DMS79 (cell line): ENCODE measurements at places on chromosomes 11 and 22.

GRCh38 chr11:94871491-94872185 is 101.7 kb downstream of the CWC15 start:
- DNase-seq, result no peak

GRCh38 chr11:109249597-109249996 is 172.4 kb upstream of the C11orf87 start:
- peak; percentile 28 for DNase-seq

DNA sequence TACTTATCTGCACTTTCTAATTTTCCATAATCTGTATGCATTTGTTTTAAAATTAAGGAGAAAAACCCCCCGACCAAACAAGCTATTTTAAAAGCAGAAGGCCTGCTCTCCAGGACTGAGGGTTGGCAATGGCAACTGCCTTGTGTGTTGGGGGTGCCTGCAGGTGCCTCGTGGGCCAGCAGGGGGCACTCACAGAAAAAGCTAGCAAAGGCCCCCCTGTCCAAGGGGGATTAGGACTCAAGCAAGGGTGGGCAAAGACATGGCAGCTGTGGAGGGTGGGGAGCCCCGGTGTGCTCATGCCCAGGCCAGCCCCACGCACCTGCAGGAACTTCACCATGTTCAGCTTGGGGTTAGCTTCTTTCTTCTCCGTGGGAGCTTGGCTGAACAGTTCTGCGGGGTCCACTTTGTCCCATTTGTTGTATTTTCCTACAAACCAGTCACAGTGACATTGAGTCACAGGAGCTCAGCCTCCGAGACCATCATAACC is 10.3 kb downstream of the TOP3B start:
- DNase-seq, result no peak

DNA sequence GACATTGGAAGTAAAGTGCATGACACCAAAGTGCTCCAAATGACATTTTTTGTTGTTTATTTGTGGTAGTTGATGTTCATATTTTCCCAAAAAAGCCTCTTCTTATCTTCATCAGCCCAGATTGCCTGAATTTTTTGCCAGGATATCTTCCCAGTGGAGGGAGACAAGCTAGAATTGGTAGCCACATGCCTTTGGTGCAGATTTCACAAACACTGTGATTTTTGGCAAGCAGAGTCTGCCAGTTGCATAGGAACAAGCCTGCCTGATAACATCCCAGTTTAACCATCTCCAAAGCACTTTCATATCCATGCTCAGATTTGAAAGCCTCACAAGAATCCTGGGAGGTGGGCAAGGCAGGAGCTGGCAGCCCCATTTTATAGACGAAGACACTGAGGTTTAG is 102.3 kb upstream of the SYT13 start:
- no peak for DNase-seq

- no peak for DNase-seq
Observed at GRCh38 chr11:45576461-45577215, 88.8 kb downstream of the CHST1 start.

- DNase-seq, result no peak
Observed at GRCh38 chr11:112175599-112175952, 264 bp downstream of the BCO2 start.

- DNase-seq, result no peak
Observed at GRCh38 chr11:80724366-80724765, 1283.5 kb upstream of the TENM4 start.

DNA sequence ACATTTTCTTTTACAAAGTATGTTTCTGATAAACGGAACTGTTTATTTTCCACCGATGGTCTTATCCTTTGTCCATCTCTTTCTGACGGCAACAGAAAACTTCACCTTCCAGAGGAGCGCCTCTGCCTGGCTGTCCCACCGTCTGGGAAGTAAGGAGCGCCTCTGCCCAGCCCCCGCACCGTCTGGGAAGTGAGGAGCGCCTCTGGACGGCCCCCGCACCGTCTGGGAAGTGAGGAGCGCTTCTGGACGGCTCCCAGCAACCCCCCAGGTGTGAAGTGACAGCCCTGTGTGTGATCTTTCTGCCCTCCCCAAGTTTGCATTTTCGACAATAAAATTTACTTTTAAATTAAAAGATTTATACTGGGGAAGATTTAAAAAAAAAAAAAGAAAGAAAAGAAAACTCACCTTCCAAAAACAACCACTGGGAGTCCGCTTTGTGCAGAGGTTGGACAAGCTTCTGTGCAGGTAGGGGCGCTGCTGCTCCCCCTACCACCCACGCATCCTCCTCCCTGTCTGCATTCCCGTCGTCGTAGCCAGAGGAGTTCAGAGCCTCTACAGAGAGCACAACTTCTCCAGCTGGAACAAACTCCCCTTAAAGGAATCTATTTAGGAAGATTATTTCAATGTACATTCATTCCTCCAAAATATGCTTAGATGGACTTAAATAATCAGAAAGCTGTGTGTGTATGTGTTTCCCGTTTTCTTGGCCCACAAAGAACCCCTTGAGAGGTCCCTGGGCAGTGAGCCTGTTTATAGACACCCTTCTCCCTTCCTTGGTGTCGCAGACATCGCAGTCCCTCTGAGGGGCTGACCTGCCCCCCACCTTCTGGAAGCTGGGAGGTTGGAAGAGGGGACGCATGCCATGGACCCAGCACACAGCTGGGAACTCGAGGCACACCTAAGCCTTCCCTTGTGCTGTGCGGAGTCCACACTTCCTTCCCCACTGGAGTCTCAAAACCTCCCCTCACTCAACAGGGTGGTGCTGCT is 849 bp upstream of the APOBEC3B start:
- peak; percentile 19 for DNase-seq

GRCh38 chr11:70488171-70488703 is 89.9 kb downstream of the CTTN start:
- no peak for DNase-seq

DNA sequence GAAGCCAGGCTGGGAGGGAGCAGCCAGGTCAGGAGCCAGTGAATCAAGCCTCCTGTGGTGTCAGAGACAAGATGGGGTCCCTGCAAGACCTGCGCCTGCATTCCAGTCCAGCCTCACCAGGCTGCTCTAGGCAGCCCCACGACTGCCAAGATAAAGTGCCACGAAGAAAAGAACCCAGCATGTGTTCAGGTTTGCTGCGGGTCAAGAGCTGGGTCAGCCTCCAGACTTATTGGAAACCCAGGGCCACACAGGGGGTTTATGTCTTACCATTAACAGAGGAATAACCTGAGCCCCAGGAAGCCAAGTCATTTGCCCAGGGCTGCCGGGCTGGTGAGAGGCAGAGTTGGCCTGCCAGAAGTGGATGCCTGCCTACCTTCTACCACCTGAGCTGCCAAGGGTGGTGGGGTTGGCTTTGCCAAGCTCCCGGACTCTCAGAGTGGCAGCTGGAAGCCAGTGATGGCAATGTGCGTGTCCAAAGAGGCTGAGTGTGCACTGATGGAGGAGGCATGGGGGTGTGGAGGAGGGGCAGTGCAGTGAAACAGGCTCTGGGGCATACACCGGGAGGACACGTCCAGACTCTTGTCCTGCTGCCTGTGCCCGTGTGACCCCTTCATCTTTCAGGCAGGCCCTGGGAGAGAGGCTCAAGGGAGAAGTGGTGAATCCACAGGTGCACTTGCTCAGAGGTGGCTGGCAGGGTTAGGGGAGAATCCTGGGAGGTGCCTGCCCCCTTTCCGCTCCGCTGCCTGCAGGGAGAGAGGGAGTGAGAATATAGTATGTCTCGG is 1.7 kb downstream of the RASD2 start:
- peak; percentile 46 for DNase-seq

DNA sequence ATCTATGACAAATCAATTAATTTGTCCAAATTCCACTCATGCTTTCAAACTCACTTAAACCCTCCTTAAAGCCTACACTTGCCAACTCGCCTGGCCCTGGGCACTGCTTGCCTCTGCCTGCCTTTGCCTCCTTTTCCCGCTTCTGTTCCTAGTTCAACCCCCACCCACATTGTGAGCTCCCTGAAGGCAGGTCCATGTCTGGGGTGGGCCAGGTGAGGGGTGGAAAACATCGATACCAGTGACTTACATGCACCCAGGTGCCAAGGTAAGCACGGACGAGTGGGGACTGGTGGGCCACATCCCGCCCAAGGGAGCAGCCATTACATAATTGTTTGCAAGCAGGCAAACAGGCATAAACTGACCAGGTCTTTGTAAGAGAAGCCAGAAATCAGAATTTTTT is 146.2 kb downstream of the ST3GAL4 start:
- no peak for DNase-seq

DNA sequence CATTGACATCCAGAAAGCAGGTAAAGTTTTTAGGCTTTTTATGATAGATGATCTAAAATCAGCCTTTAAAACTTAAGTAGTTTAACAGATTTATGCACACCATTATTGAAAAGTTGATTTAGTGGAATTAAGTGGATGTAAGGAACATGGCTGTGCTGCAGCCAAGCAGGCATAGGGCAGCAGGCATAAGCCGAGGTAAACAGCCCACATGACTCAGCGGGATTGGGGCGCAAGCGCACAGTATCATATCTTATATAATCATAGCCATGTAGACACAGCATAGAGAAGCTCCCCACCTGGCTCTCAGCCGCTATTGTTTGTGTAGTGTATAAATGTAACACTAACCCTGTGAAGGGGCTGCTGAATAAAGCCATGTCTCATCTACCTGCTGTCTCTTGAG is 157.5 kb downstream of the WNT11 start:
- no peak for DNase-seq

GRCh38 chr22:49600891-49601431 is 226.7 kb downstream of the BRD1 start:
- no peak for DNase-seq

GRCh38 chr11:120773501-120774031 is 250.3 kb upstream of the TBCEL start:
- no peak for DNase-seq

GRCh38 chr11:84673753-84674152 is 953.4 kb downstream of the DLG2 start:
- no peak for DNase-seq

DNA sequence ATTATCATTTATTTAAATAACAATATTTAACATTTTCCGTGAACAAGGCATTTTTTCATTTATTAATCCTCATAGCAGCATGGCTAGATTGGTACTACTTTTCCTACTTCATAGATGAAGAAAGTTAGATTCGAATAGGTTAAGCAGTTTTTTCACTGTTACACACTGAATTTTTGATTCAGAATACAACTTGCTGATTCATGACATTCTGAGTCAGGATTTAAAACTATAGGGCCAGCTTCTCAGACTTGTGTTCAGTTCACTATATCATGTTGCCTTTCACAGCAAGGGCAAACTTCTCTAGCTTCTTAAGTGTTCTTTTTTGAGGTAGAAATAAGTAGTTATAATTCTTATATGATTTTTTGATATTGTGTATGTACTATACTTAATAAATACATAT is 31.5 kb downstream of the CYP2R1 start:
- no peak for DNase-seq

GRCh38 chr11:126246636-126247035 is 22.1 kb downstream of the SRPRA start:
- DNase-seq, result no peak

DNA sequence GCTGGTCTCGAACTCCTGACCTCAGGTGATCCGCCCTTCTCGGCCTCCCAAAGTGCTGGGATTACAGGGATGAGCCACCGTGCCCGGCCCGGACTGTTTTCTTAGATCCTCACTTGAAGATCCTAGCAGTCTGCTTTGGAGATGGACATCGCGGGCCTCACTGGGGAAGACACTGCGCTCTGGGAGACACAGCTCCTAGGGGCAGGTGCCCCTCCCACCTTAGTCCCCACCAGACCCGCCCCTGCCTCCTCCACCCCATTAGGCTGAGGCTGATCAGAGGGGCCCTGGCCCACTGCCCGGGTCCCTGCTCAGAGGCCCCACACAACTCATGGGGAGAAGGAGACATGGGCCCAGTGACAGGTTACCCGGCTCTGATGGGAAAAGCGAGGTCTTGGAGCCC is 11.3 kb upstream of the LTO1 start:
- DNase-seq, result no peak
